ENCODE measurements at places on chromosomes 4 and X.

DNA sequence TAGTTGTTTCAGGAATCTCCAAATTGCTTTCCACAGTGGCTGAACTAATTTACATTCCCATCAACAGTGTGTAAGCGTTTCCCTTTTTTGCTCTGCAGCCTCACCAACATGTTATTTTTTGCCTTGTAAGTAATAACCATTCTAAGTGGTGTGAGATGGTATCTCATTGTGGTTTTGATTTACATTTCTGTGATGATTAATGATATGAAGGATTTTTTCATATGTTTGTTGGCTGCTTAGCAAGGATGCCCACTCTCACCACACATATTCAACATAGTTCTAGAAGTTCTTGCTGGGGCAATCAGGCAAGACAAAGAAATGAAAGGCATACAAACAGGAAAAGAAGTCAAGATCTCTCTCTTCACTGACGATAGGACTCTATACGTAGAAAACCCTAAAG lies 472.4 kb downstream of the ZNF674 start:
- DNase-seq, result no peak

DNA sequence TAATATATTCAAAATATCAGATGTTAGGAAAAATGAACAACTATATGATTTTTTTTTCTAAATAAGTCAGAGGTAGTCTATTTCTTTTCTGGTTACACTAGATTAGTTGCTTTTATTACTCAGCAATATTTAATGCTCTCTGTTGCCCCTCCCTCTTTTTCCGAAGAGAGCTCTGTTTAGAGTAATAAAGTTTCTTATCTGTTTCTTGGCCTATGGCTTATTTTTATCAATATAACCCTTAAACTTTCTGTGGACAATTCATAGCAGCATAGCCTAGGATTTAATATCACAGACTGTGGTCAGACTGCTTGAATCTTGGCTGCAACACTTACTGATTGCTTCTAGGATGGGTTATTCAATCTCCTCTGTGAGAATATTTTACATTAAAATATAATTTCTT lies 2315.4 kb upstream of the AGA start:
- DNase-seq, result no peak

DNA sequence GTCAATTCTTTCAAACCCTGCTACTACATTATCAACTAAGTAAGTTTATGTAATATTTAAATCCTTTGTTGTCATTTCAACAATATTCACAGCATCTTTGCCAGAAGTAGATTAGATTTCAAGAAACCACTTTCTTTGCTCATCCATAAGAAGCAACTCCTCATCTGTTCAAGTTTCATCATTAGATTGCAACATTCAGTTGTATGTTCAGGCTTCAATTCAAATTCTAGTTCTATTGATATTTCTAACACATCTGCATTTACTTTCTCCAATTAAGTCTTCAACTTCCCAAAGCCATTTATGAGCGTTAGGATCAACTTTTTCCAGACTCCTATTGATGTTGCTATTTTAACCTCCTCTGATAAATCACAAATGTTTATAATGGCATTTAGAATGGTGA lies 66.1 kb downstream of the BMP3 start:
- DNase-seq, result no peak

- no peak for DNase-seq
Observed at GRCh38 chrX:86295293-86295692, 147.0 kb downstream of the DACH2 start.

DNA sequence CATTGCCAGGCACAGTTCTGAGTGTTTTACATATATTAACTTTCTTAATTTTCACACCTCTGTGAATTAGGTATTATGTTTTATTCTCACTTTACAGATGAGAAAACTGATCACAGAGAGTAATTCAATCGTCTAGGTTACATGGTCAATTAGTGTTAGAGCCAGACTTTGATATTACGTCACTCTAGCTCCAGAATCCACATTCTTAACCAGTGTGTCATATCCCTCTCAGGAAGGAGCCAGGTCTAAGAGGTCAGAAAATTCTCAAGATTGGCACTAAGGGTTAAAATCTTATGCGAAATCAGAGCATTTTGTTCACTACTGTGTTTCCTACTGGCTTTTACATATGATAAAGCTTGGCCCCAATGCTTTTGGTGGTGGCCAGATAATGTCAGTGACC lies 7.4 kb downstream of the DMP1 start:
- DNase-seq, result no peak

DNA sequence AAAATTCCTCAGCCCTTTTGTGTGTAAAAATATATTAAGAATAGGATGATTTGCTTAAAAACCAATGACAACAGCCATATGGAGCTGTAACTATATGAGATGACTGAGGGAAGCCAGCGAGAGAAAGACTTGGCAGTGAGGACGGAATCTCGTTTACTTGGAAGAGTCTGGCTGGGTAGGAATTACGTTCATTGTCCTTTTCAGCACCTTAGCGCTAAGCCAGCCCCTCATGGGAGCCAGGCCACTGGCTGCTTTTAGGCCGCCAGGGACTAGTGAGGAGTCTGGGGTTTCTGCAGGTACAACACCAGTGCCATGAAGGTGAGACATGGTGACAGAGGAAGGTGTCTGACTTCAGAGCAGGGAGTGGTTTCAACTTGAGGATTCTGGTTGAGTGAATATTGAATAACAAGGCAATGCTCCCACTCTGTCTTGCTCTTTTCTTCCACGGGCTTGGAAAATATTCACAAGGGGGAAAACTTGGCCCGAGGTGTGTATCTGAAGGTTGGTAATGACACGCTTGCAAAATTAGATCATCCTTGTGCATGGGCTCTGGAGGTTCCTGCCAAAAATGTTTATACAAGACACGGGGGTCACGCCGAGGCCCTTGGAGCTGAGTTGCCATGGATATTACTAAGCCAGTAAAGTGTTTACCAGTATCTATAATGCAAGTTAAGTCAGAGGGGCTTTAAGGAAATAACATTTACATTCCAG lies 17.4 kb downstream of the KLF3 start:
- no peak for DNase-seq
